T-helper 17 cell (primary cell): ENCODE measurements at places on chromosomes 5 and 9. TPM values are rescaled to one million over a fixed set of nuclear protein-coding genes. Genes with fewer than 3 reads are reported as not detected.

GRCh38 chr5:150162142-150162513 is 4.5 kb upstream of the CDX1 start:
- no peak for DNase-seq

- DNase-seq = no peak
These were observed 189.1 kb upstream of the ADRA1B start for GRCh38 chr5:159727167-159727566.

GRCh38 chr5:58501778-58502417 is 10.7 kb downstream of the GAPT start:
- no peak for DNase-seq

The PLAA gene
- 32.9 TPM for total RNA-seq

The CDH9 gene
- not detected for total RNA-seq

DNA sequence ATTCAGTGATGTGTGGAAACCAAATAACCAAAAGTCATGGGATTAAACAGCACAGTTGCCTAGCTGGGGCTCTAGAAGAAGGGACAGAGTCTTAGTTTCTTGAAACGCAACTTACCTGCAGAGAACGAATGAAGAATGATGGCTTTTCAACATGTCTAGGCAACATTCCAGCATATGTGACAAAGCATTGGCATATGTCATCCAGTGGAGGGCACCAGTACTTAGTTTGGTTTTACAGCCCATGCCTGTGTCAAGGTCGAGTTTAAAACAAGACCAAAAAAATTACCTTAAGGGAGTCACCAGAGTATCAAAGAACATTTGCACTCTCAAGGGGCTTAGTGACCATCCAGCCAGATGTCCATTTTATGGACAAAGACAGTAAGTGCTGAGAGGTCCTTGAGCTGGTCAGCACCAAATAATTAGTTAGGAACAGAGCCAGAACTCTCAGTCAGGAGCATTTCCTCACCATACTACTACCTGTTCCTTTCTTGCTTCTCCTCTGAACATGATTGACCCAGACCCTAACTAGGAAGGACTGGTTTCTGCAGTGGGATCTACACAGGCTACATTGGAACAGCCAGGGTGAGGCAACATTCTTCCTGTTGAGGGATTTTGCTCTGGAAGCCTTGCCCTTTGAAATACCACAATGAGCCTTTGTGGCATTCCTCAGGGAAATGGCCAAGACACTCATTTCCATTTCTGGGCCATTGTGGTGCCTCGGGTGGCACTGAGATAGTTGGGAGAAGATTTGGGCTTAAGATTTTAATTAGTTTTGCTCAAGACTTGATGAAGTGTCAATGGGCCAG is 75.4 kb upstream of the ANKH start:
- no peak for DNase-seq

DNA sequence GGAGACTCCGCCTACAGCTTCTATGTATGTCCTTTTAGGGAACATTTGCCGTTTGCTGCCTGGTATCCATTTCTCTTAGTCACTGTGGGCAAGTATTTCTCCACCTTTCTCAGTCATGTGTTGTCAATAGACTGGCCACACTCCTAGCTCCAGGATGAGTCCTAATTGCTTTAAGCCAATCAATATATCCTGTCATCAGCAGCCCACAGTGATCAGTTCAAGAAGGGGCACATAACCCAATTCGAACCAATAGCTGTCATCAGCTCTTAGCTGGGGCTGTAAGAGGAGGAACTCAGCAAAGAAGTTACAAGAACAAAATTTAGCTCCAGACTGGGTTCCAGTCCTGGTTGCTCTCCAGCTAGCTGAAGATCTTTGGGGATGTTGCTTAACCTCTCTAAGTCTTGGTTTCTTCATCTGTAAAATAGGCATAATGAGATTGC is 70.7 kb upstream of the MAN2A1 start:
- DNase-seq = no peak

- no peak for DNase-seq
These were observed 33.2 kb downstream of the TARS1 start for GRCh38 chr5:33474004-33474403.

DNA sequence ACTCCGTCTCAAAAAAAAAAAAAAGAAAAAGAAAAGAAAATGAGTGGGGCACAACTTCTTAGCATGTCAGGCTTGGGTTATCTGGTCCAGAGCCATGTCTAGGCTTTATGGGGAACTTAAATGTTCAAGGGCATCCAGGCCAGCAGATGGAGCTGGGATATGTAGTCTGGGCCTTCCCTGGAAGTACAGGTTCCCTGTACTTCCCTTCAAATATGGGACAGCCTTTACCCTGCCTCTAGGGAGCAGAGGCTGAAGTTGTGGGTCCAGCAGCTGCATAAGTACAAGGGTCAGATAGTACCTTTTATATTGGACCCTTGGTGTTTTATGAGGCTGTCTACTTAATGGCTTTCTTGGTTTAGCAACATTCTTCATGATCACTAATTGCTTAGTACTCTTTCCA is 42.1 kb downstream of the FAF2 start:
- no peak for DNase-seq

The TRAF1 gene
- 103 TPM for total RNA-seq

DNA sequence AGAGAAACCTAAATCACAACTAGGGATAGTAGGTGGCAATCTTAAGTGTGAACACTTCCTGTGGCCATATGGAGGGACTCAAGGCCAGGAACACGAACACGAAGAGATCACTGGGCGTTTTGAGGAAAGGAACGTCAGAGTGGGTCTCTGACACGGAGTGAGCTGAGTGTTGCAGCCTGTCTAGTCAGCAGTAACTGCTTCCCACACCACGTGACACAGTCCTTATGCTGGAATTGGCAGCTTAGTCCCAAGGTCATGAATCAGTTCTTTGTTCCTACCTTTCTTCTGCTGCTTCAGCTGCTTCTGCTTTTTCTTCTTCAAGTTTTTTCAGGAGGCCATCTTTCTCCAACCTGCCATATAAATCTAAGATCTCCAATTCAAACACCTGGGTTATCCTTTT is 18.2 kb downstream of the SPACA9 start:
- no peak for DNase-seq

The GARNL3 gene
- 2.0 TPM for total RNA-seq

The SUSD3 gene
- 47.2 TPM for total RNA-seq

- no peak for DNase-seq
These were observed 18.7 kb downstream of the ADAMTS13 start for GRCh38 chr9:133440874-133441273.

The AQP7 gene
- total RNA-seq = 0.31 TPM

DNA sequence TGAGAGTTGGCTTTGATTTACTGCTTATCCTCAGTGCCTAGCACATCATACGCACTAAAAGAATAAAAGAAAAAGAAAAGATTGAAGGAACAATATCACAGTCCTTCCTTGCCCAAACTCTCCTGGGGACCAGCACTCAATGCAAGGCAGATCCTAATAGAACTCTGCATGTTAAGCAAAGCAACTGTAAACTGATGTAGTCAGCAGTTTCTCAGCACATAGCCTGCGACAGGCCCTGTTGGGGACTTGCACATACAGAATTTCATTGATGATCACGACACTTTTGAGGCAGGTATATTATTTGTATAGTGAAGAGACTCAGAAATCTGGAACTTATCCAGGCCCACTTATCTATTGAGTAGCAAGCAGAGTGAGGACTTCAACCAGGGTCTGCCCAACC is 15.4 kb downstream of the NIPAL4 start:
- no peak for DNase-seq

GRCh38 chr9:130824079-130824478 is 11.0 kb upstream of the ABL1 start:
- no peak for DNase-seq

DNA sequence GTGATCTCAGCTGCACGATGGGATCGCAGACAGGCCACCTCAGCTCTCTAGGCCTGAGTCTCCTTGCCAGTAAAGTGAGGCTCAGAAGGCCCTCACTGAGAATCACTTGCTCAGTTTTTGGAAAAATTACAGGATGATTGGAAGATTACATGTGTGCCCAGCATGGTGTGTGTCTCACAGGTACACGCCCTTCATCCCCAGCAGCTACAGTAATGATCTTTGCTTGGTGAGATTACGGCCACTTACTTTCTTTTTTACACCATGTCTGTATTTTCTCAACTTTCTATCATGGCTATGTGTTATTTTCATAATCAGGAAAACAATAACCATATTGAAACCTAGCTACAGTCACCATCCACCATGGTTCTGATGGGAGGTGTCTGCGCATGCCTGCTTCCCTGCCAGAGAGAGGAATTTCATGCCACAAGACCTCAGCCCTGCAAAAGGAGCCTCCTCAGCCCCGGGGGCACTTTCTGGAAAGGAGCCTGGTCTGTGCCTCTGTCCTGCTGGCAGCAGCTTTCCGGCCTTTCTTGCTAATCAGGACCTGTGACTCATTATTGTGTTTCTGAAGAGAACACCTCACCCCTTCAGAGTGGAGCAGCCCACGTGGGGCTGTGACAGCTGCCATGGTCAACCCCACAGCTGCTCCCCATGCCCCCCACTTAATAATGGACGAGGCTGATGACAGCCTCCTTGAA is 64.2 kb upstream of the OLFM1 start:
- DNase-seq = no peak

DNA sequence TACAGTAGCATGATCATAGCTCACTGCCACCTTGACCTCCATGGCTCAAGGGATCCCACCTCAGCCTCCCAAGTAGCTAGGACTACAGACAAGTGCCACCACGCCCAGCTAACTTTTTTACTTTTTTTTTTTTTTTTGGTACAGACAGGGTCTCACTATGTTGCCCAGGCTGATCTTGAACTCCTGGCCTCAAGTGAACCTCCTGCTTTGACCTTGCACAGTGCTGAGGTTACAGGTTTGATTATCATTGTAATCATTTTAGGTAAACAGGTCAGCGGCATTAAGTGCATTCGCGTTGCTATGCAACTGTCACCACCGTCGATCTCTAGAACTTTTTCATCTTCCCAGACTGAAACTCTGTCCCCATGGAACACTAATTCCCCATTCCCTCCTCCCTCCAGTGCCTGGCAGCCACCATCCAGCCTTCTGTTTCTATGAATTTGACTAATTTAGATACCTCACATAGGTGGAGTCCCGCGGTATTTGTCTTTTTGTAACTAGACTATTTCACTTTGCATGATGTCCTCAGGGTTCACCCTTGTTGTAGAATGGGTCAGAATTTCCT is 5.8 kb upstream of the CARD19 start:
- DNase-seq = no peak

DNA sequence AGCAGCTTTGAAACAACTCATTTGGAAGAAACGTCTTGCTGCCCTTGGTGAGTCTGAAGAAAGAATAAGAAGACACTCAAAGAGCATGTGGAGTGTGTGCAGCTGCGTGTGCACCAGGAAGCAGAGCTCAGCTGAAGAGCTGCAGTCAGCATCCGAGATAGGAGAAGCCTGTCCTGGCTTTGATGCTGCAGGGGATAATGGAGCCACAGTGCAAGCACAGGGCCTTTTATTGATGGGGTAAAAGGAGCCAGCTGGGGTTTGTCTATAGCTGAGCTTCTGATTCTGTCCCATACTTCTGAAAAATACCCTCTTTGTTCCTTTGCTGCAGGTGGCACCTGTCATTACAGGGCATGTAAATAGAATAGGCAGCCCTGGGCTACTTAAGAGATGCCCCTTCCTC is 375.7 kb upstream of the ZNF462 start:
- DNase-seq = no peak

The CCL27 gene
- not detected for total RNA-seq

DNA sequence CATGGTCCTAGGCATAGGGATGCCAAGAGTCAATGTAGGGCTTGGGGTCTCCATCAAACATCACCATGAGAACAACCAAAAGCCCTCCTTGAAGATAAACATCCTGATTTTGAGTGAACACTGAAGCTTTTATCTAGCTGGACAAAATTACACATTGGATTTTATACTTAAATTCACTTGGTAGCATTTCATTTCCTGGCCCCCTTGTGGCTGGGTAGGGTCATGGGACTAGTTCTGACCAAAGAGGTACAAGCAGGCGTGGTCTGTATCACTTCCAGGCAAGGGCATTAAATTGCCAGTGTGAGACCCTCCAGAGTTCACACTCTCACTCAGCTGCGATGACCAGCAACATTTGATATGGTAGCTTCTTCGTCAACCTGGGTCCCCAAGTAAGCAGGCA is 320.3 kb downstream of the ACTL7B start:
- no peak for DNase-seq

DNA sequence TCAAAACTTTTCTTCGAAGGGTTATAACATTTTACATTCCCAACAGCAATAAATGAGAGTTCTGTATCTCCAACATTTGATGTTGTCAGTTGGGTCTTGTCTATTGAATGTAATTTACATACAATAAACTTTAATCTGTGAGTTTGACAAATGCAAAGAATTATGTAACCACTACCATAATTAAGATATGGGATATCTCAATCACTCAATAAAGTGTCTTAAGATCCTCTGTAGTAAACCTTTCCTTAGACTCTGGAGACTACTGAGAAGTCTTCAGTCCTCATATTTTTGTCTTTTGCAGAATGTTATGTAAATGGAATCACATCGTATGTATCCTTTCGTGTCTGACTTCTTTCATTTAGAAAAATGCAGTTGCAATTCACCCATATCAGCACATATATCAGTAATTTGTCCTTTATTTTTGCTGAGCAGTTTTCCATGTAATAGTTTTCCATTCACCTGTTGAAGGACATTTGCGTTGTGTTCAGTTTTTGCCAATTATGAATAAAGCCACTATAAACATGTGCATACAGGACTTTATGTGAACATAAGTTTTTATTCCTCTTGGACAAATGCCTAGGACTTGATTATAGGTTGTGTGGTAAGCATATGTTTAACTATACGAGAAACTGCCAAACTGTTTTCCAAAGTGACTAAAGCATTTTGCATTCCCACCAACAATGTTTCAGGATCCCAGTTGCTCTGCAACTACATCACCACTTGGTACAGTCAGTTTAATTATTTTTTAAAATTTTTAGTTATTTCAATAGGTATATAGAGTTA is 784.6 kb upstream of the ZNF608 start:
- DNase-seq = no peak

The PCDHGB3 gene
- 0.32 TPM for total RNA-seq

DNA sequence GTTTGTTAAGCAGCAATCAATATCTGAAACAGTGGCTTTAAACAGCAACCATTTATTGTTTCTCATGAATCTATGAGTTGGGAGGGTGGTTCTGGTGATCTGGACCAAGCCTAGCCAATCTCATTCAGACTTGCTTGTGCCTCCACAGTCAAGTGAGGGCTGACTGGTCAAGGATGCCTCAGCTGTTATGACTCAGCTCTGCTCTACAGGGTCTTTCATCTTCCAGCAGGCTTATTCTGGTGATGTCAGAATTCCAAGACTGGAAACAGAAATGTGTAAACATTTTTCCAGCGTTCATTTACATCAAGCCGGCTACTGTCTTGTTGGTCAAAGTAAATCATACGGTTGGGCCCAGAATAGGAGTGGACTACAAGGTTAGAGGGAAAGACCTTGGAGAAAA is 2.5 kb upstream of the PIP5K1B start:
- no peak for DNase-seq

The TEX48 gene
- total RNA-seq = not detected

The SPATA31A7 gene
- total RNA-seq = not detected

DNA sequence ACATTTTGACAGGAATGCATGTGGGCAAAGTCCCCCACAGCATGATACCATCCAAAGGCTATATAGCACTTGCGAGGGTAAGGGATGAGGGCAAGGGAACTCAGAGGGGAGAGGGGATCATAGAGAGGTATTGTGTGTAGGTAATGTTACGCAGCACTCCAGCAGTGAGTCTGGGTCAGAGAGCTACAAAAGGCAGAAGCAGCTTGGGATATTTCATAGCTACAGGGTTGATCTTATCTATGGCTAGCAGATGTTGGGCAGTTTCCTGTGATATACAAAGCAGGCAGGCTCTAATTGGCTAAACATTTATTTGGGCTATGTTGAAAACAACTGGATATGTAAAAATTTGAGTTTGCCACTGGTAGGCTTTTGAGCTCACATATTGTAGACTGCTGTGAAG is 17.8 kb upstream of the SLCO4C1 start:
- no peak for DNase-seq
